ENCODE measurements at places on chromosomes 4 and X.

GRCh38 chrX:150201841-150202240, 161.3 kb upstream of the MAMLD1 start:
- no peak for DNase-seq

- peak; percentile 94 for DNase-seq
Observed at GRCh38 chr4:89056953-89057398, at the start of gene FAM13A. TSS of gene FAM13A (minus strand) at chr4:89057185. CDS start at chr4:89056964, 221 bp downstream.

DNA sequence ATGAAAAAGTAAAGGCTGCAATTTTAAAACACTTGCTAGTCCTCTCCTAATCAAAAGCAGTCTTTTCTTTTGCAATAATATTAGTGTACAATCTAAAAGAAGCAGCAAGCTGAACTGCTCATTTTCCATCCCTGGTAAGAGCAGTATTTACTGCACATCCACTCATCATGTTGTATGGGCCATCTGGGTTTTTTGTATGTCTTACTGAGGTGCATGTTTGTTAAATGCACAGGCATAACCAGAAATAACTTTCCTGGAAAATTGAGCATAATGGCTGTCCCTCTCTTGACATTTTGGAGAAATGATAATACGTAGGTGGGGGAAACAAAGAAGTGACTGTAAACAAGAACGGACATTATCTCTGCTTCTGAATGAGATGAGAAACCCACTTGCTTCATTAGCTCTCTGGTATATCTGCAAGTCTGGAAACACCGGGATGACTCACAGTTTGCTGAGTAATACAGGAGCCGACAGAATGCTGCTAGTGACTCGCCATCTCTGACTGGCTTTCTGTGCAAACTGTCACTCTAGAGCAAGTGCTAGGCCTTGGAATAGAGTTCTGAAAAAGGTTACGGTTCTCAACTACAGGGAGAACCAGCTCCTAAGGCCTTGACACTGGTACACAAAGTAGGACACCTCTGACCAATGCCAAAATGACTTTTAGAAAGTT, 85.7 kb upstream of the MTM1 start:
- no peak for DNase-seq

GRCh38 chr4:184860018-184860779, 34.4 kb upstream of the ACSL1 start:
- DNase-seq = no peak

GRCh38 chr4:39044956-39045826, 13.0 kb upstream of the TMEM156 start:
- no peak for DNase-seq

GRCh38 chrX:114717921-114718320, 134.0 kb downstream of the HTR2C start:
- DNase-seq = no peak

GRCh38 chr4:2041239-2042130, 17.6 kb upstream of the NAT8L start:
- DNase-seq = peak; percentile 77

All from COR-L47 (cell line).